RWPE1 (cell line): ENCODE measurements at places on chromosomes 1 and 21.

- DNase-seq: no peak
Measured at GRCh38 chr1:172870901-172871606, 179.7 kb downstream of the TNFSF18 start.

DNA sequence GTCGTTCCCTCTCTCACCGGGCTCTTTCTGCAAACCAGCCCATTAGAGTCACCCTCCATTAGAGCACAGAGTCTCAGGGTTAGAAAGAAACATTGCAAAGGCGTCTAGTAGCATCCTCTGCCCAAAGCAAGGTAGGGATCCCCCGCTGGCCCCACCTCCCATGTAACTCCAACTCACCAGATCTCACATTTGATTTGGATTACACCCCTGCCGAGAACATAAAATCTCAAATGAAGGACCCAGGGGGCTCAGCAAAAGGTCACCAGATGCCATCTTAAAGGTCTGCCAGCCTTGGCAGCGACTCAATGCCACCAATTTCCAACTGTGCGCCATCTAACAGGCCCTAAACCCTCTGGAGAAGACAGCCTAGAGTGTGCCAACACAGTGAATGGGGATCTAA lies 14.1 kb downstream of the C1orf87 start:
- no peak for DNase-seq

DNA sequence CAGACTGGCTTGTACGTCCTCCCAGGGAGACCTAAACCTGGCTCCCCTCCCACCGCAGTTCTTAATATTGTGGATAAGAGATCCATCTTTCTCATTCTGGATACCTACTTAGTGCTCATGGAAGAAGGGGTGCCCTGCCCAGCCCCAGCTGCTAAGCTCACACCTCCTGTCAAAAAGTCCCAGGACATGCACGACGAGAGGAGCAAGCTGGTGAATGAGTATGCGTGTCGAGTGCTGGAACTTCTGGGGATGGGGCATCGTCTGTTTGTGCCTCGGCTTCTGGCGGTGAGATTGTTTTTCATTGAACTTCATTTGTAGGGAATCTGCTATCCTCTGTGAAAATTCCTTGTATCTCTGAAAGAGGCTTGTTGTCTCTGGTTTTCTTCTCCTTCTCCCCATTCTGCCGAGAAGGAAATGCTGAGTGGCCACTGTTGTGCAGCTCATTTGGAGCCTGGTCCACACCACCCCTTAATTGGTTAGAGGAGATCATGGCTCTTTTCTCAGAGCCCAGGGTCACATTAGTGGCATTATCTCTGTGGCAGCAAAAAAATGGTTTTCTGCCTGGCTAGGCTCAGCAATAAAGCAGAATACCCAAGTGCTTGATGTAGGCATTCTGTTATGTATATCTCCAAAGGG lies 199.4 kb upstream of the CACYBP start:
- DNase-seq: no peak

DNA sequence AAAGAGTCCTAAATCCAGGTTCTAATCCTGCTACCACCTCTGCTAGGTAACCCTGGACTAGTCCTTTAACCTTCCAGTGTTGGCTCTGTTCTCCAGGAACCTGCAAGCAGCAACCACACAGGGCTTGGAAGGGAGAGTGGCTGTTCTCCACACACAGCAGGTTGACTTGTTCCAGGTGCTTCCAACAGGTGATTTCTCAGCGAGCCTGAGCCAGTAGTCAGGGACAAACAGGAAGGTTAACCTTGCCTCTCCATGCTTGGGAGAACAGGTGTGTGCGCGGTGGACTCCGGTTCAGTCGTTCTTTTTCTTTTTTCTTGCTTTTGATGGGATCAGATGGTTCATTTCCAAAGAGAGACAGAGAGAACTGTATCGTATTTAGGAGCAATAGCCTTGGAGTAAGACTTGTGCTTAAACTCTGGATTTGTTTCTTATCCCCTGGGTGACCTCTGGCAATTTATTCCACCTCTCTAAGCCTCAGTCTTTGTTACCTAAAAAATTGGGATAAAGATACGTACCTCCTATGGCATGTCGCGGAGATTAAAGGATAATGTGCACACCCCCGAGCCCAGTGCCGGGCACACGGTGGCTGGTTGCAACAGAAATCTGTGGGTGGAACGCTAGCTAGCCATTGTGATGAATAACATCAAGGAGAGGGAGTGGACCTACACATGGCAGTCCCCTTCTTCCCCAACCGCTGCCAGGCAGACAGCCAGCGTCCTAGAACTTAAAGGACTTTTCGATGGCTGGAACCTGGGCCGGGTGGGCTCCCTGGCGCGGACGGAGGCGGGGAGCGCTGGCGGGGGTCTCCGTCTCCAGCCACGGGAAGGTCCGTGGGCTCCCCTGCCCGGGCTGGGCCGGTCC lies 583 bp upstream of the CACHD1 start:
- DNase-seq: no peak

- DNase-seq: no peak
Measured at GRCh38 chr1:192627901-192628300, 8.0 kb upstream of the RGS13 start.

DNA sequence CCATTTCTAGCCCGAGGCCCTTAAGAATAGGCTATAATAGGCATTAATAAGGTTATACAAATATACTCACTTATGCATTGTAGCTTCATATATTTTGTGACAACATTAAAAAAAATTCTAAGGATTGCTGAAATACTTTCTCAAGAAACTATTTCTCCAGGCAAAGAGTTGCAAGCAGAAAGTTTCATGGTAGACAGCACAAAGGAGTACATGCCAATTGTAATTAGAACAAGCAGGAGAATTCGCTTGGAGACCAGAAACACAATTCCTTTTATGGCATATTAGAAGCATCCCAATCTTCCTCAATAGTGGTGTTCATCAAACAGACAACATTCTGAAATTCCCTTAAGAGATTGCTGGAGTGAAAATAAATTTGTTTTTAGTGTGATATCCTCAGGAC lies 122.8 kb downstream of the CRB1 start:
- no peak for DNase-seq

GRCh38 chr1:31708324-31708723 lies 4.5 kb upstream of the COL16A1 start:
- DNase-seq: no peak

GRCh38 chr1:234722270-234722704 lies 112.3 kb upstream of the IRF2BP2 start:
- DNase-seq: no peak
